LHCN-M2 (cell line): ENCODE measurements at places on chromosomes 1 and 21.

- DNase-seq: peak; percentile 46
These were observed 25.0 kb upstream of the POU3F1 start for GRCh38 chr1:38071312-38072256.

GRCh38 chr1:47436304-47436978 lies 1.4 kb upstream of the FOXD2 start:
- DNase-seq: peak; percentile 68

- DNase-seq: no peak
These were observed at the start of gene CD84 for GRCh38 chr1:160579216-160579701. TSS of gene CD84 (minus strand) at chr1:160579496. CDS start at chr1:160579437, 59 bp downstream.

GRCh38 chr1:182283746-182284544 lies 107.6 kb downstream of the GLUL start:
- DNase-seq: no peak

GRCh38 chr1:14739082-14739832 lies 140.8 kb downstream of the KAZN start:
- DNase-seq: no peak

DNA sequence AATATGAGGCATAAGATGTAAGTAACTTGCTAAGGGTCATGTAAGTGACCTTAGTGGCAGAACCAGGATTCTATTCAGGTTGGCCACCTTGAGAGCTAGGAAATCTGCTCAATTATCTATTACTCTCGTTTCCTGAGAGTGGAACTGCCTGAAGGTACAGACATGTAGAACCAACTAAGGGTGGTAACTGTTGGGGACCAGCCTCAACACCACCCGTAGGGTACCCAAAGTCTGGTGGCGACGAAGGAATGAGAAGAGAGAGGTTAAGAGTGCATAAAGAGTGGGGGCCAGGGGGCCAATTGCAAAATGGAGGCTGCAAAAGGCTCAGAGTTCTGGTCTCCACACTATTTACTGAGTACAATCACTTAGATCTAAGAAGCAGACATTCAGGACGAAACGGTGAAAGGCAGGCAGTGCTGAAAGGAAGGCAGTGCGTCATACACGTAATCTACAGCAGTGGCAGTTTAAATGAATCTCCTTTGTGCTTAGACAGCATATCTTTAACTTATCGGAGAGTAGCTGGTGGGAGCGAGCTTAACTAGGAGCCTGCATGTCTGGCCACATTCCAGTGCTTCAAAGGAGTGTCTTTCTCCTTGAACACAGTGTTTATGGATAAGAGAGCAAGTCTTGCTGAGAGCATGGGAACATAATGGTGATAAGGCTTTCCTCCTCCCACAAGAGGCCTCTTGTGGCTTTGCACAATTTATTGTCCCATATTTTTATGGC lies 25.0 kb downstream of the SRSF4 start:
- no peak for DNase-seq

GRCh38 chr1:8903908-8904650 lies 25.6 kb upstream of the ENO1 start:
- DNase-seq: peak; percentile 91

- no peak for DNase-seq
These were observed 68.8 kb upstream of the DAB1 start for GRCh38 chr1:57492586-57493226.

GRCh38 chr1:228873709-228874108 lies 138.4 kb downstream of the RHOU start:
- DNase-seq: no peak

DNA sequence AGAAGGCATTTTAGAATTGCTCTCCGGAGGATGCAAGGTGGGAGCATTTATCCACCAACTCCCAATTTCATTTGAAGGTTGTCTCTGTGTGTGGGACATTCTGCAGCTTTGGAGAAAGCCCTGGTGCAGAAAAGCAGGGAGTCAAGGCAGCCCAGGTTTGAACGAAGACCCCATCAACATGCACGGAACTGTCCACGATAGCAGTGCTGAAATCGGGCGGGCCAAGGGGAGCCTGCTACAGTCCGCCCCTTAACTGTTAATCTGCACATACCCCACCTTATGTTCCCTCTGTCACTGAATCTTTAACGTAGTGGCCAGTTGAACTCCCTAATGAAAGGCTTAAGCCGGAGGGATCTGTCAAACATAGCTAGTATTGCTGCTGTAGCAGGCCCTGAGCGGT lies 68.8 kb upstream of the C1orf174 start:
- DNase-seq: no peak

- DNase-seq: peak; percentile 74
These were observed 42.0 kb downstream of the PCSK9 start for GRCh38 chr1:55081188-55081904.

DNA sequence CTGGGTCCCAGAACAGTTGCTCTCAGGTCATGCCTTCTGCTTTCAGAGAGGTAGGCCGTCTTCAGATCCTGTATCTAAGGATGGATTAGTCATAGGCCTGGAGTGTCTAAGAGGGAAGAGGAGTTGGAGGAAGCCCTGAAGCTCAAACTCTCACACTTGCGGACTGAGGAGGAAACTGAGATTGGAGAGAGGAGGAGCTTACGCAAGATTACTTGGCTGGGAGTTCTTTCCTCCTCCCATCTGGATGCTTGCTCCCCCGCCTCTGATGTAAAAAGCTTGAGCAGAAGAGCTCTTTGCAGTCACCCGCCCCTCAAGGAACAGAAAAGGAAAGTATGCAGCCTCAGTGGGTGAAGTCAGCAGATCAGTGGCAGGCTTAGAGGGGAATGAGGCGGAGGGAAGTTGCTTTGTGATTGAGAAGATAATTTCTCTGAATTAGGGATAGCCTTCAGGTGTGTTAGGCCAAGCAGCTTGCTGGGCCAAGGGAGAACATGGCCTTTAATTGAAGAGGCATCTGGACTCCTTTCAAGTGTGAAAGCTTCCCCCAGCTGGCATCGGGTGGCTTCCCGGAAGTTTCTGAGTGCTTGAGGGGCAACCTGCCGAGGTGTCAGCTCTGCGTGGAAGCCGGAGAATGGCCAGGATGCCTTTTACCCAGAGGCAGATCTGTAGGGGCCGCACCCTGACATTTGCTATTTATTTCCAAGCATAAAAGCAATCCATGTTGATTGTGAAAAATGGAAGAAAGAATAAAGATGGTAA lies 6.6 kb downstream of the ADORA1 start:
- DNase-seq: no peak

DNA sequence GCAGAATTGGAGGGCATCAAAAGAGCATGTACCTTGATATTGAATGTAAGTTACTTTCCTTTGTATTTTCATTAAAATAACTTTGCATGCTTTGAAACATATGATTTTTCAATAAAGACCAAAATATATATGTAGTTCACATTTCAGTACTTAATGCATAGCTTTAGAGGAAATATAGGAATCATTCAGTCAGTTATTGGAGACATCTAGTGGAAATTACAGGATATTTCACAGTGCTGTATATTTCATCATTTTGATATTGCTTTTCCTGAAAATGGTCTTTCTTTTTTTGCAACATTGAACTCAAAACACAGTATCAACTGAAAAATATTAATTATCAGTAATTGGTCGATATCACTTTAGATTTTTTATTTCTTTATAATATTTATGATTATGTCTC lies 375.8 kb downstream of the NCAM2 start:
- DNase-seq: no peak

GRCh38 chr21:26833460-26833939 lies 11.7 kb downstream of the ADAMTS1 start:
- DNase-seq: no peak

GRCh38 chr1:80064524-80064923 lies 1058.0 kb upstream of the ADGRL4 start:
- DNase-seq: no peak

DNA sequence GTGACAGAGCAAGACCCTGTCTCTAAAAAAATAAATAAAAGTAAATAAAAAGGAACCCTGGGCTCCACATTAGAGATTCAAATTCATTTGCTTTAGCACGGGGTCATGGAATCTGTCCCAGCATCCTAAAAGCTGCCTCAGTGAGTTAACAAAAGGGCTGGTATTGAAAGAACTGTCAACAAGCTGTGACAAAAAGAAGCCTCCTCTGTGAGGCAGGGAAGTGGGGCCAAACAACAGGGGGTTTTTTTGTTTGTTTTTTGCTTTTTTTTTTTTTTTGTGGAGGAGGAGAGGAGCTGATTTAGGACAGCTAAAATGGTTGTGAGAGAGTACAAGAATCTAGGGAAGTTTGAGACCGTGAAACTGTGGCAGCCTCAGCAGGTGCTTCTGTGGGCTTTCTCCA lies 115.7 kb downstream of the LIPI start:
- no peak for DNase-seq

- DNase-seq: peak; percentile 47
These were observed 1.2 kb upstream of the ADORA1 start for GRCh38 chr1:203126151-203126865.

DNA sequence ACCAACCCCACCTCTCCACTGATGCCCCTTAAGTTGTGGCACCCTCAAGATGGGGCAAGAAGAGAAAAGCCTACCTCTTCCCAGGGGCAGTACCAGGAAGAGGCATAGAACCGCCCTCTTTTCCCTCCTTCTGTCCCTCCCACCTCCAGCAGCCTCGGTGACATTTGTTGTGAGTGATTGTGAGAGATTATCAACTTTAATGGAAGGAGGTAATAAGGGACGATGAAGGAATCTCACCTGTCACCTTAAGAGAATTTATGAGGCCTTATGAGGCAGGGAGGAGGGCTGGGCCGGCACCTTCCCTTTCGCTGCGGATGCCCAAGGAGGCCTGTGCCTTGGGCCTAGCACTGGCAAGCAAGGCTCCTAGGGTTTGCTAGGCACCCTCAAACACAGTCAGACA lies 1.4 kb upstream of the ADGRB2 start:
- DNase-seq: no peak

GRCh38 chr1:15152318-15153183 lies 996 bp upstream of the TMEM51 start:
- peak; percentile 80 for DNase-seq

DNA sequence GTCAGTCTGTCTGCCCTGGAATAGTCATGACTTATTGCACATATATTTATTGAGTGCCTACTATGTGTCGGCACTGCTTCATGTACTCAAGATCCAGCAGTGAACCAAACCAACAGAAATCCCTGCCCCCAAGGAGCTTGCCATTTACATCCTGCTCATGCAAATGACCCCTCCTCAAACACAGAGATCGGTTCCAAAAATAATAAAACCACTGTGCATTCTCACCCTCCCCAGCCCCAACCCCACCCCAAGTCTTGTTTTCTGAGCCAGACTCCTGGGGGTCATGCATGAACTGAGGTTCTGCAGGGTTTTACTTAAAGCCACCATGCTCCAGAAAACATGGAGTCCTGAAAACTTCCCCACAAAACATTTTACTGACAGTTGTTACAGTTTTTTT lies 61.9 kb downstream of the KIAA0040 start:
- DNase-seq: no peak

GRCh38 chr1:23727362-23727811 lies 15.9 kb upstream of the ELOA start:
- no peak for DNase-seq

DNA sequence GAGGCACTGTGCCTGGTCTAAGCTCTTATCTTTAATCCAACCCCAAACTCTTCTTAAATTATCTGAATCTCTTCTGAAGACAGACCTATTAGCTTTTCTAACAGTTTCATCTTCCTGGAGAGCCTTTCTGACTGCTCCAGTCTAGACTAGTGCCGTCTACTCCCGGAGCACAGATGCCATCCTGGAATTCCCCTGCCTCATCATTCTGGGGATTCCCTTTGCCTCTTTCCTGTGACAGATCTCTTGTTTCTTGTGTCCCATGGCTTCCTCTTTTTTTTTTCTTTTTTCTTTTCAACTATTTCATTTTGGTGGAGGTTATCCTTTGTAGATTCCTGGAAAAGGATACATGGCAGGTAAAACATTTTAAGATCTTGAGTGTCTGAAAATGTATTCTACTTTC lies 11.7 kb downstream of the SEMA4A start:
- no peak for DNase-seq

DNA sequence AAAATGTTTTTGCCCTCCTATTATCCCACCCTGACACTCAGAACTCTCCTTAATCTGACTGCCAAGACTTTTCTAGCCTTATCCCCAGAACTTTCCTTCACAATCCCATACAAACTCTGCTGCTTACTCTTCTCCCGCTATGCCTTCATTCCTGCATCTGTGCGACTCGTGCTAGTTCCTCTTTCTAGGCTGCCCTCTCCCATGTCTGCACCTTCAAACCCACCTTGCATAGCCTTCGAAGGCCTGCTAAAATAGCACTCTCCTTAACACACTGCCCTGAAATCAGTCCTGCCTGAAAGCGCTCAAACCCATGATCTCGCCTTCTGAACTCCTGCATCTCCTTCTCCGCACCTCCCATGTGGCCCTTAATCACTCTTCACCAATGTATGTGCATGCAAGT lies 2.5 kb upstream of the NCF2 start:
- DNase-seq: no peak

DNA sequence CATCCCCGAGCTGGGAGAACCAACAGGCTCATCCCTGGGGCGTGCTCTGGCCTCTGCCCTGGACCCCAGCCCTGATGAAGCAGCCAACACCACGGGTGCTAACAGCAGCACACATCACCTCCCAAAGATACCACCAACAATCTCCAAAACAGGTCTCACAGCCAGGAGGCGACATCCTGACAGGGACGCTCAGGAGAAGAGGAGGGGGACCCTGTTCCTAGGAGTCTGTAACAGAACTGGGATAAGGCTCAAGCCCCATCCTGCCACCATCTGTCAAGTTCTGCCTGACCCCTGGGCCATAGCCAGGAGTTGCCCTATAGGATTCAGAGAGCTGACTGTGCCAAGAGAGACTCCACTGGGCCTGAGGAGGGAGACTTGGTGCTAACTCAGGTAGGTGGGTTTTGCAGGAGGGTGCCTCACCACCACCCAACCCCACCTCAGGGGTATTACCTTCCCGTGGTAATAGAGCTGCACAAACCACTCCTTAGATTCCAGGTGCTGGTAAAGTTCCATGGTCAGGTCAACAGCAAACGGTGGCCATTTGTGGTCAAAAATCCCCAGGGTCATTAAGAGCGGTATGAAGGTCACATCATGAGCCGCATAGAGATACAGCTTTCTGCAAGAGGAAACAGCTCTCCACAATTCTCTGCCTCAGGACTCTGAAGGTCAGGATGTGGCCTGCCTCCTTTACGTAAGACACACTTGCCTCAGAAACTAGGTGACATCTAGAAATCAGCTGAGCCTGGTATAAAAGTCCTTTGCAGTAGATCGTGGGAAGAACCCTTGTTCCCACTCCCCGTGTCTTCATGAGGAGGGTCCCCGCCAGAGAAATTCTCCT lies 22.3 kb downstream of the ACP6 start:
- no peak for DNase-seq

DNA sequence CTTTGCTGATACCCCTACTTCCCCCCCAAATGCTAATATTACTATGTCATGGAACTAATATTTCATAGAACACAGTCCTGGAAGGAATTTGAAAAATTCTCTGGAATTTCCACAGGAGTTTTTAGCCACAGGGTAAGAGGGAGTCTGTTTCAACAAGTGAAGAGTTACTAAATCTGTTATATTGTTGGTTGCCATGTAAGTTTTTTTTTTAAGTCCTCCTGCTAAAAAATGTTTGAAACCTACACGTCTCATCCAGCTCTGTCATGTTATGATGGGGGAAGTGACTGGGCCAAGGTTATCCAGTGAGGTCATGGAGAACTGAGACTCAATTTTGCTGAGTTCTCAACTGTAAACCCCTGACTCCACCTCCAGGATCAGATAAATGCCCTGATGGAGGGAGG lies 60.8 kb upstream of the USP24 start:
- no peak for DNase-seq
